Esophagus mucosa (tissue), 1 donor: ENCODE measurements at places on chromosomes 7 and 10. TPM values are rescaled to one million over a fixed set of nuclear protein-coding genes. Genes with fewer than 3 reads are reported as not detected.

HSPB1 gene
- total RNA-seq = 4,957 TPM

CEP55 gene
- 17.8 TPM for total RNA-seq

PRTFDC1 gene
- total RNA-seq = 2.1 TPM

LHFPL3 gene
- total RNA-seq = not detected

SLC37A3 gene
- total RNA-seq = 14.4 TPM

LRGUK gene
- total RNA-seq = 0.32 TPM

MCMBP gene
- 36.8 TPM for total RNA-seq

RSBN1L gene
- 9.9 TPM for total RNA-seq

ASIC3 gene
- total RNA-seq = 0.52 TPM

SYNPO2L gene
- total RNA-seq = 0.84 TPM

DKK1 gene
- 1.6 TPM for total RNA-seq

SLC18A2 gene
- 0.12 TPM for total RNA-seq

MYOF gene
- total RNA-seq = 134 TPM

TSPAN13 gene
- total RNA-seq = 12.7 TPM

TMEM229A gene
- total RNA-seq = not detected

EN2 gene
- not detected for total RNA-seq

GJC3 gene
- total RNA-seq = 0.20 TPM

CYREN gene
- total RNA-seq = 39.6 TPM

MEOX2 gene
- 0.60 TPM for total RNA-seq

DEPP1 gene
- total RNA-seq = 3.3 TPM

TMEM236 gene
- 0.16 TPM for total RNA-seq

SVOPL gene
- not detected for total RNA-seq

ZNF479 gene
- not detected for total RNA-seq

TET1 gene
- total RNA-seq = 0.56 TPM

HOGA1 gene
- total RNA-seq = 1.7 TPM

SLC25A28 gene
- total RNA-seq = 35.8 TPM

TPK1 gene
- total RNA-seq = 2.0 TPM

TSPAN12 gene
- 0.92 TPM for total RNA-seq

CC2D2B gene
- 0.36 TPM for total RNA-seq

CDC14C gene
- not detected for total RNA-seq

TMEM270 gene
- not detected for total RNA-seq

PNLIP gene
- not detected for total RNA-seq

FOXI2 gene
- total RNA-seq = 0.32 TPM

HOXA4 gene
- total RNA-seq = 5.5 TPM

GALNT17 gene
- 0.36 TPM for total RNA-seq

CCZ1B gene
- 52.7 TPM for total RNA-seq

CALML3 gene
- 501 TPM for total RNA-seq

GPRIN2 gene
- total RNA-seq = 4.5 TPM

SEMA3E gene
- total RNA-seq = 0.44 TPM

SFTPA1 gene
- total RNA-seq = 0.32 TPM

SPOCK2 gene
- 1.5 TPM for total RNA-seq

SPDYE11 gene
- not detected for total RNA-seq

WBP1L gene
- 19.6 TPM for total RNA-seq

AASS gene
- 16.3 TPM for total RNA-seq

LDB1 gene
- total RNA-seq = 28.9 TPM

KCND2 gene
- not detected for total RNA-seq

CAV2 gene
- total RNA-seq = 50.2 TPM
